ENCODE measurements at places on chromosomes 4 and X.

DNA sequence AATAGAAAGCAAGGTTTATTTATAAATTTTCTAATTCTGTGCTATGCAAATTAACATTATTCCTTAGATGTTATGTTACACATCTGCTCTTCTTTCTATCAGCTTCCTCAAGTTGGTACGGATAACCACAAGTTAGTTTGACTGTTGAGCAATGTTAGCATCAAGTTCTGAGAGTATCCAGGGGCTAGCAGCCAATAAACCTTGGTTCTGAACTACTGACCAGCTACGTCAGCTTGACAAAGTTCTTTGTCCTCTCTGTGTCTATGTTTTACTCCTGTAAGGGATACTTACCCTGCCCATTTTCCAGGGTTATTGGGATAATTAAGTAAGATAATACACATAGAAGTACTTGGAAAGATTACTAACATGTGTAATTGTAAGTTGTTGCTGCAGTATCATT lies 8.1 kb upstream of the TEX13A start:
- DNase-seq = no peak

DNA sequence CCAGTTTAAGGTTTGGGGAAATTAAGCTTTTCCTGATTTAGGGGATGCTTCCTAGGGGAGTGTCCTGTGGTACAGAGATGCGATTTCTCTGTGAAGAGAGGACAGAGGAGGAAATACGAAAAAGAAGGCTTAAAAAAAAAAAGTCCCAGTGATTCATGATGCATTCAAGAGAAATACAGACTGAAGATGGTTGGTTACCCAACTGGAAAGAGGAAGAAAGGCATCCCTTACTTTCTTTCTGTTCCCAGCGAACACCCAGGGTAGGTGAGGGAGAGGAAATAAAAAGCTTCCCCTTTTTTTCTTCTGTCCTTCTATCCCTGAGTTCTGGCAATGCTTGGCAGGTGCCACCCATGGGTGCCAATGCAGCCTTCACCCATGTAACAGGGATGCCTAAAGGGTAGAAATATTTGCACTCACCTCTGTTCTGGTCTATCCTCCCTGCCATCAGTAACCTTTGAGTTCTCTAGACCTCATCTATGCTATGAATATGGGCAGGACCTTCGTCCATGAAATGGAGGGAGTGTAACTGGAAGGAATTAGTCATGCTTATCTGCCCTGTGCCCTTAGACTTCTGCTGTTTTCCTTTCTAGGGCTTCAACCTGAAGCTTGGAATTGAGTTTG lies 230.1 kb upstream of the GALNTL6 start:
- no peak for DNase-seq

DNA sequence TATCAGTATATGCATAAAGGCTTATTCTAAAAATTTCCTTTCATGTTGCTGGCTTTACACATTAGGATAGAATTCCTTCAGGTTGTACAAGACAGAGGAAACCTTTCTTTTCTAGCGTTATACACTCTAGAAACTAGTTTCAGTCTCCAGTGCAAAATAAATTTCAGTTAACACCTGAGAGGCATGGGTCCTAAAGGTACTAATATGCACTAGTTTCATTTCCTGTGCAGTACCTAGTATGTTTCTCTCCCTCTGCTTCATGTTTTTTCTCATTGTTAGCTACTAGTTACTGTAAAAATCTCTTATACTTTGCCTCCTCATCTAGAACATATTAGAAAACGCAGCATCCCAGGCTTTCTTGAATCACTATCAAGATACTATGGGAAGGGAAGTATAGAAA lies 54.0 kb downstream of the SNX25 start:
- DNase-seq = peak; percentile 30

DNA sequence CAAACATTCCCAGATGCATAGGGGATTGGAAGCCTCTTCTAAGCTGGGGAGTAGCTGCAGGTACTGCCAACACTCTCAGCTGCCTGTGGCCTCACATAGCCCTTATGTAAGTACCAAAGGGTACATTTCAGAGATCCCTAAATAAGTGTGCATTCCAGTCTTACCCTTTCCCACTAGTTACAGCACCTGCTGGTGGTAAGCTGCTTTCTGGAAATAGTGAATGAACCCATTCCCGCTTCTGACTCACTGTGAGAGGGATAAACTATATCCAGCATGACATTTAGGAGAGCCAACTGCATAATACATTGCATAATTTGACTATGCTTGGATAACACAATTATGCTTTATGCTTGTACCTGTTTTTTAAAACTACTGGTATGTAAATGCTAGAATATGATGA lies 149.0 kb downstream of the FAM13A start:
- no peak for DNase-seq

DNA sequence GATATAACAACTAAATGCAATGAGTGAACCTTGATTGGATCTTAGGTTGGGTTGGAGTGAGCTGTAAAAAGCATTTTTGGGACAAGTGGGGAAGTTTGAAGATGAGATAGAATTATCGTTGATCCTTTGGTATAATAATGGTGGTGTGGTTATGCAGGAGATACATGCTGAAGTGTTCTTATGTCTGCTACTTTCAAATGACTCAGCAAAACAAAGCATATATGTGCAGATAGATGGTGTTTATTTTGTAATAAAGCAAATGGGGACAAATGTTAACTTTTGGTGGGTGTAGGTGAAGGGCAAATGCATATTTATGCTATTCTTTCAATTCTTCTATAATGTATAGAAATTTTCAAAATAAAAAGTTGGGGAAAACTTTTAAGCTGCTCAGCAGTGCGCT lies 26.2 kb downstream of the RP2 start:
- no peak for DNase-seq

GRCh38 chr4:19455850-19456602 lies 795.7 kb upstream of the SLIT2 start:
- peak; percentile 54 for DNase-seq

GRCh38 chrX:38117485-38117884 lies 103.2 kb downstream of the SRPX start:
- DNase-seq = peak; percentile 20

- DNase-seq = peak; percentile 9
Observed at GRCh38 chrX:115679460-115679859, 118.5 kb downstream of the PLS3 start.

GRCh38 chrX:132125906-132126305 lies 1.9 kb downstream of the FRMD7 start:
- no peak for DNase-seq

DNA sequence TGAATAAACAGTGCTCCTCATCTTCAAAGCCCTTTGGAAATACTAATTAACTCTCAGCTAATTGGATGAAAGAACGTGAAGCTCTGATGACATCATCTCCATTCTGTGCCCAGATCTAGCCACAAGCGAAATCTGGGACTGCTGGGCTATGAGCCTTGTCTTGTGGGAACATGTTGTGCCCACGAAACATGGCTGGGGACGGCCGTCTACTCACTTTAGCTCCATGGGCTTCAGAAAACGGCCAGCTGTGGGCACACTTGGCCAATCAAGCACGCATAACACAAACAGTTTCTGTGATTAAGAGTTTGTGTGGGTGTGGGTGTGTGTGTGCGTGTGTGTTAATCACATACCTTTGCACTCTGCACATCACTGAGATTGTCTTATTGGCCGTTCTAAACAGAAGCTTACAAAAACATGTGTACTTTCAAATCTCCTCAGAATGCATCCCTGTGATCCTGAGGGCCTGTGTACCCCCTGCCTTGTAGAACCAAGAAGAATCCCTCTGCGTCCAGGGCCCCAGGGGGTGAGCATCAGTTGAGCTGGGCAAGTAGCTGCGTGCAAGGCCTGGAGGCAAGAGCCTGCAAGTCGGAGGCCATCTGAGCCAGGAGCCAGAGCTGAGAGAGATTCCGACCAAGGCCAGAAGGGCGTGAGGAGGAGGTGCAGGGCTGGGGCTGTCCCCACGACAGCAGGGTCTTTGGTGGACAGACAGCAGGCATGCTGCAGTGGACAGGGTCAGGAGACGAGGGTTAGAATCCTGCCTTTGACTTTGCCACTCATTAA lies 18.7 kb upstream of the ZNF185 start:
- DNase-seq = no peak

DNA sequence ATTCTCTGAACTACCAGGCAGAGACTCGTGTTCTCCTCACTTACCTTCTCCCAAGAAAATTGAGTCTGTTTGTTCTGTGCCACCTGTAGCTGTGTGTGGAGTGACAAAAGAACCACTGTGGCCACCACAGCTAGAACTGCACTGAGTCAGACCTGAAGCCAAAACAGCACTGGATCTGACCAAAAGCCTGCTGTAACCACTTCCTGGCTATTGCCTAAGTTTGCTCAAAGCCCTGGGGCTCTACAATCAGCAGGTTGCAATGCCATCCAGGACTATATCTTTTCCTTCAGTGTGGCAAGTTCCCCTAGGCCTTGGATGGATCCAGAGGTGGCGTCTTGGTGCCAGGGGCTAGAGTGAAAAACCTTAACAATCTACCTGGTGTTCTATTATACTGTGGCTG lies 449.1 kb downstream of the FAM133A start:
- DNase-seq = no peak

DNA sequence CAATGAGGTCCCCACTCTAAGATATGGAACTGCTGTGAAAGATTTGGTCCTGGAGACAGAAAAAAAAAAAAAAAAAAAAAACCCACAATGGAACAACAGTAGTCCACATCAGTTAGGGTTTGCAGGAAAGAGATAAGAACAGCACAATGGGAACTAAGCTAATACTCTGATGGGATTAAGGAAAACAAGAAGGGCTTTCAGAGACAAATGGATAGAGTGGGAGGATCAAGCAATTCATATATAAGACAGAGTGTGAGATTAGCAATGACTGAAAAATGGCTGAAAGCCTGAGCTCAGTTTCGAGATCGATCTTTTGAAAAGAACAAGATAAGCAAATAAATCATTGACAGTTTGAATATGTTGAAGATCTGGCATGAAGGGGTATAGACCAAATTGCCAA lies 188.4 kb upstream of the TRPC5 start:
- DNase-seq = no peak

DNA sequence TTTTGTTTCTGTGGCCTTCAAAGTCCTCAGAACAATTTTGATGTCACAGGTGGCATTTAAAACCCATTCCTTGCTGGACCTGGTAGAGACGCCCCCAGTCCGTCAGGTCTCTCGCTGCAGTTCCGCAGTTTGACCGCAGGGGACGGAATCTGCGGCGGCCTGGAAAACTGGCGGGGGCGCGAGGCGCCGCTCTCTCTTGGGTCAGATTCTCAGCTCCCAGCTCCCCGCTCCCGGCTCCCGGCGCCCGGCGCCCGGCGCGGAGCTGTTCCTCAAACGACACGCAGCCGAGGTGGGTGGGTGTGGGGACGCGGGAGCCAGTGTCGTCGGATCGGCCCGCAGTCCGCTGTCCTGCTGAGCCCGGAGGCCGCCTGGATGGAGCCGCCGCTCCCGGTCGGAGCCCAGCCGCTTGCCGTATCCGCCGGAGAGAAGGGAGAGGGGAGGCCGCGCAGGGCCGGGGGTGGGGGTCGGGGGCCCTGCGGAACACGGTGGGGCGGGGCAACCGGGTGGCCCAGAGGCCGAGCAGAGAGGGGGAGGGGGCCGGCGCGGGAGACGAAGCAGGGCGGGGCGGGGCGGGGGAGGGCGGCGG lies at the start of gene OCRL:
TSS of gene OCRL (plus strand) at position 192 of the 586 bp plus-strand sequence. CDS start at position 373, 181 bp downstream.
- peak; percentile 81 for DNase-seq

- no peak for DNase-seq
Observed at GRCh38 chr4:9771034-9771433, 10.4 kb upstream of the DRD5 start.

DNA sequence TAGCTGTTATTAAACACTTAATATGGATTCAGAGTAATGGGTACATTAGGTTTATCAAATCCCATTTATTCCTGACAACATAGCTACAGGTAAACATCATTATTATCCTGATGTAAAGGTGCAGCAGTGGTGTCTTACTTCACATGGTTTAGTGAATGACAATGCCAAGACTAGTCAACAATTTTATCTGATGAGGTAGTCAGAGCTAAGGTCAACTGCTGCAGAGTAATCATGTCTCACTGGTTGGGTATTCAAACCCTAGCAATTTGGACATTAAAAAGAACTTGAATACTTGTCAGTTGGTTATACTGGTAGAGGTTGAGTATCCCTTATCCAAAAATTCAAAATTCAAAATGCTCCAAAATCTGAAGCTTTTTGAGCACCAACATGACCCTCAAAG lies 117.6 kb downstream of the MAB21L2 start:
- DNase-seq = no peak

DNA sequence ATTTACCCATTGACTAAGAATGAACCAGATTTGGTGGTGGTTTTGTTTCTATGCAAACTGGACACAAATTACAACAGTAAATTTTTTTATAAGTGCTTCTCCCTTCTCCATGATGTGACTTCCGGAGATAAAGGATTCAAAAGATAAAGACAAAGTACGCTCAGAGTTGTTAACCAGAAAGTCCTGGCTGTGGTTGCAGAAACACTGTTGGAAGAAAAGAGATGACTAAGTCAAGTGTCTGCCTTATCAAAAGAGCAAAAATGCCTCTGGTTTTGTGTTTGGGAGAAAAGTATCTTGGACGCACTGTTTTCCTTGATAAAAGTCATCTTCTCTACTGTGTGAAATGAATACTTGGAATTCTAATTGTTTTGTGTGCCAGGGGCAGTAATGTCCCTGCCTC lies 213.4 kb downstream of the GC start:
- no peak for DNase-seq

DNA sequence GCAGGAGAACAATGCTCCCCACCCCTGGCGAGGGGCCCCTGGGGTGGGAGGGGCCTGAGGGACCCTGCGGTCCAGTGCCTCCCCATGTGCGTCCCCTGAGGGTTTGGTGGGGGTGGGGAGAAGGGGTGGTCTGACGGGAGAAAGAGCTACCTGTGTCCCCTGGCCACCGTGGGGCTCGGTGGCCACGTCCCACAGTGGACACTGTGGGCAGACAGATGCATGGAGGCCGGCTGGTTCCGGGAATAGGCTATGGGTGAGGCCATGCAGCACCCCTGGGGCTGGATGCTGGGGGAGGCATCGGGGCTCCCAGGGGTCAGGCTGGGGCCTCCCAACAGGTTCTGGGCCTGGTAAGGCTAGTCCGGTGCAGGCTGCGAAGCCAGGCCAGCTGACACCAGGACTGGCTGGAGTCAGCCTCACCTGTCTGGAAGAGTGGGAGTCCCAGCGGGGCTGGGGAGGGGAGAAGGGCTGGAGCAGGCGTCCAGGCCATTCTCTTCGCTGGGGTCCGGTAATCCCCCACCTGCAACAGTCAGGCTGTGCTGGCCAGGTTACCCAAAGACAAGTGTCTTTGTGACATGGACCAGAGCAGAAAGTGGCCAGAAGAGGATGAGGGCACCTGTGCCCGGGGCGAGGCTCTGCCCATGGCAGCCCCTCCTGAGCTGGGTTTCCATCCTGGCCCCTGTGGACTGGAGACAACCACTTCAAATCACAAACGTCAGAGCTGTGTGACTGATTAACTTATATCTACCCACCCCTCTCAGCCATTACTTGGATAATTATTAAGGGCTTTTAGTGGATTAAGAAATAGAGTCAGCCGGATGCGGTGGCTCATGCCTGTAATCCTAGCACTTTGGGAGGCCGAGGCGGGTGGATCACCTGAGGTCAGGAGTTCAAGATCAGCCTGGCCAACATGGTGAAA lies 1.4 kb upstream of the FAM53A start:
- DNase-seq = no peak

GRCh38 chr4:72679666-72680065 lies 110.6 kb upstream of the ADAMTS3 start:
- DNase-seq = no peak

Data from RPMI8226 (cell line).